ENCODE measurements at places on chromosomes 4 and X. TPM values are rescaled to one million over a fixed set of nuclear protein-coding genes. Genes with fewer than 3 reads are reported as not detected.

The PTPN13 gene
- total RNA-seq, result 64.7 TPM

The CENPI gene
- 4.7 TPM for total RNA-seq

The ADGRG4 gene
- not detected for total RNA-seq

The OCRL gene
- 12.4 TPM for total RNA-seq

The PFKFB1 gene
- total RNA-seq, result 0.16 TPM

The HSD17B13 gene
- under 0.01 TPM for total RNA-seq

The GABRG1 gene
- total RNA-seq, result not detected

The SUPT20HL2 gene
- total RNA-seq, result not detected

The OTC gene
- total RNA-seq, result 0.16 TPM

The CCDC110 gene
- total RNA-seq, result 2.0 TPM

The UGT2B10 gene
- total RNA-seq, result not detected

The DCAF12L1 gene
- not detected for total RNA-seq

The SLC4A4 gene
- 8.5 TPM for total RNA-seq

The CNKSR2 gene
- total RNA-seq, result 0.32 TPM

The LDB2 gene
- 191 TPM for total RNA-seq

The P2RY8 gene
- total RNA-seq, result not detected

Measured in bronchial smooth muscle cell (primary cell).